NT2/D1 (cell line): ENCODE measurements at places on chromosomes 11 and 22.

GRCh38 chr11:4704054-4704789 lies at the start of gene MMP26:
Gene MMP26 (plus strand): TSS chr11:4704784.
- no peak for DNase-seq

- no peak for DNase-seq
Observed at GRCh38 chr22:31612891-31613285, 49.1 kb downstream of the PISD start.

DNA sequence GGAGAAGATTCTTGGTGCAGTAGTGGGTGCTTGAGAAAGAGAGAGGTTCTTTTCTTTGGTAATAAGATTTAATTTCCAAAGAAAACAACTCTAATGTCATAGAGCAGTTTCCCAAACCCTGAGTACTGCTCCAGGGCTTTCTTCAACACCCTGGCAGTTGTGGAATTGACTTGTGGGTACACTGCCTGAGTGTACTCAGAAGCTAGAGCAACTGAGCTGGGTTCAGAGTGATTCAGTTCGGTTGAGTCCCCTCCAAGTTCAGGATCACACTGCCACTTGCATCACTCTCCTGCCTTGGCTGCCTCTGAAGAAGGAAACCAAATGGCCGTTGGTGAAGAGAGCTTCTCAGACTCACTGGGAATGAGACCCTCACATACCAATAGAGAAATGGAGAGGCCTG lies 5.3 kb downstream of the DMC1 start:
- no peak for DNase-seq

DNA sequence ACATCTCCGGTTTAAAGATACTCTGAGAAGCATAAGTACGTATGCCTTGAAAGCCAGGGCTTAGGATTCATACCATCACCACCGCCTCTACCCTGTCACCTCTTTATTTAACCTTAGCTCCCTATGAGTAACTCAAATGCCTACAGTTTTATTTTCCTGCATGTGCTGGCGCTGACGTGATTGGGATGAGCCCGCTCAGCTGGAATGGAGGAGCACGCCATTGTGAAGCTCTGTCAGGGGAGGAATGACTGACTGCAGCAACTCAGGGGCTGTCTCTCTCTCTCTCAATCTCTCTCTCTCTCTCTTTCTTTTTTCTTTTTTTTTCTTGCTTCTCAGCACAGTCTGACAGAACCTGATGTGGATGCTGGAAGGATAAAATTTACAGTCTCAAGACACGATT lies 12.4 kb downstream of the CAVIN3 start:
- DNase-seq, result no peak

DNA sequence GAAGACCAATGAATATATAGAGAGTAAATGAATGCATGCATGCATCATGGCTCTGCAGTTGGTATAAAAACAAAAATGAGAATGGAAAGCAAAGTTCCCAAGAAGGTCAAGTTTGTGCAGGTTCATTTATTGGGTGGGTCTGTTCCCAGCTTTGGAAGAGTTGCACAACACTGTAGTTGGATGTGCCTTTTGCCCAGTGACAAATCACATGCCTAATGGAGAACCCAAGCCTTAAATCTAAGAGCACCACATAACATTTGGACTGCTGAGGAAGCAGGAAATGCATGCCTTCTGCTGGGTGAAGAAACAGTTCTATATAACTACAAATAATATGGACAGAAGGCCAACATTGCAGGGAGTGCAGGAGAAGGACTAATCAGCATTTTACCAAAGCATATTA lies 30.6 kb downstream of the PRCP start:
- no peak for DNase-seq

GRCh38 chr11:48162885-48163268 lies 53.7 kb upstream of the OR4B1 start:
- DNase-seq, result no peak

DNA sequence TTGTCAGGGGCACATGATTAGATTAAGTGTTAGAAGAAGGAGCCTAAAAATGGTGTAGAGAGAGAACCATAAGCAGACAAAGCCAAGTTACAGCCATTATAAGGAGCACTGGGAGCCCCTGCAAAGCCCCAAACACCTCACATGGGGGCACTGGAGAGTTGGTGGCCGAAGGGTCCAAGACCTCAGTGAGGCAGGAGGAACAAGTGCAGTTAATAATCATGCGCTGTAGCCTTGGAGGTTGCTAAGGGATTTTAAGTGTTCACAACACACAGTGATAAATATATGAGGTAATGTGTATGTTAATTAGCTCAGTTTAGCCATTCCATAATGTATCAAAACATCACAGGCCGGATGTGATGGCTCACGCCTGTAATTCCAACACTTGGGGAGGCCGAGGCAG lies 54.4 kb upstream of the JAM3 start:
- DNase-seq, result no peak

DNA sequence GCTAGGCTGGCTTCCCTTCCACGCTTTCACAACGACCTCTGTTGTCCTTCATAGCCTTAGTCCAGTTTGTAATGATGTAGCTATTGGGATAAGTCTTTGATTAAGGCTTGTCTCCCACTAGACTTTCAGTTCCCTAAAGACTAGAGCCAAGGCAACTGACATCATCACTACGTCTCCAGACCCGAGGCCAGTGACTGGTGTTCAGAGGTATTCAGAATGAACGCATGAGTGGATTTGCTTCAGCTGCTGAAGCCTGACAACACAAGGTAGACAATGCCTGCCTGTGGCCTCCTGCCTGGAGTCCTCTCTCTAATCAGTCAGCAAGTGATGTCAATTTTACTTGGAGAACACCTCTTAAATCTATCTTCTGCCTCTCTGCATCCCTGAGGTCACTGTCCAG lies 13.6 kb downstream of the EFCAB6 start:
- no peak for DNase-seq

DNA sequence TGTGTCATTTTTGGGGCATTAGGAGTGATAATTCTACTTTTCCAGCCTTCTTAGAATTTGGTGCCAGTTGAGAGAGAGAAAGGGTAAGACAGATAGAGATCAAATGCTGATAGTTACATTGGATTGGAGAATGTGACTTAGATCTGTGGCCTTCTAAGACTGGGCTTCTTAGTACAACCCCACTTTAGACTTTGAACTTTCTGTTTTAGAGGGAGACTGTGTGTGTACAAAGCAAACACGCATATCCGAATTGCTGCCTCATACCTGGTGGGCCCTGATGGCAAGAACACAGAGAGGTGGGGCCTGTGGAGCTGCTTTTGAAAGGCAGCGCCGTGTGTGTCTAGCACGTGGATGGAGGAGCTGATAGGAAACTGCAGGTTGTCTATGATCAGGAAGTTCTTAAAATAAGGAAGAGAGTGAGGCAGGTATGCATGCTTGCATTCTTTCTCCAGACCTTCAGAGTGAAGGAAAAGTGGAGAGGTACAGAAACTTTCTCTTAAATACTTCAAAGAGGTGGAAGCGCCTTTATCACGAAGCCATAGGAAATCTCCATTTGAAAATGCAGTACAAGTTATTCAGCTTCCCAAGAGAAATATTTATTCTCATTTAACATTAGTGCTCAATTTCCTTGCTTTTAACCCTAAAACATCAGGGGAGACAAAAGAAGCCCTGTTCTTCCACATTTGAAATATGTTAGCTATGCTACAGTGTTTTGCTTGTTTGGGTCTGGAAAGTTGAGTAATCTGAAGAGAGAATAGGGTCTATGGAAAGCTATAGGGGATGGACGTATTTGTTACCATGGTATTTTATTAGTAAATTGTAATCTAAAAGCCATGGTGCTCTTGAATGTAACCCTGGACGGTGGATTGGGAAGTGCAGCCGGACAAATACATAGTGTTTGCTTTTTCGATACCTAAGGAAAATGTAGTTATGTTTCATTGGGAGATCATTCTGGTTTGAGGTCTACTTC lies 13.7 kb downstream of the PDHX start:
- DNase-seq, result no peak

GRCh38 chr11:66066751-66067150 lies 3.3 kb upstream of the PACS1 start:
- no peak for DNase-seq

GRCh38 chr22:37999640-38000272 lies 15.4 kb upstream of the SOX10 start:
- DNase-seq, result no peak

GRCh38 chr11:78313181-78313795 lies 104.3 kb downstream of the GAB2 start:
- DNase-seq, result no peak

DNA sequence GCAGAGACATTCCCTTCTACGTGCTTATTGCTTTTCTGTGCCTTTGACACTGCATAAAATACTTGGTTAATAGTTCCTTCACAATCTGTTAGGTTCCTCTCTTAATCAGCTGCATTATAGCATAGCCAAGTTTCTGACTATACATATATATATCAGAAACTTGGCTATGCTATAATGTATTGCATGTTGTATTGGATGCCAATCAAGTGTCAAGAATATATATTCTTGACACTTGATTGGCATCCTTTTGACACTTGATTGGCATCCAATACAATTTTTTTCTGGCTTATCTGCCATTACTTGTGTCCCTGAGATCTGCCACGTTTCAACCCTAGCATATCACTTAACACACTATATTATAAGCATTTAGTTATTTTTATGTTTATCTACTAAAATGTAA lies 949.7 kb upstream of the TENM4 start:
- DNase-seq, result no peak

- no peak for DNase-seq
Observed at GRCh38 chr22:28449041-28449440, 230.6 kb downstream of the TTC28 start.

GRCh38 chr22:32686354-32686753 lies 115.2 kb upstream of the TIMP3 start:
- DNase-seq, result no peak

DNA sequence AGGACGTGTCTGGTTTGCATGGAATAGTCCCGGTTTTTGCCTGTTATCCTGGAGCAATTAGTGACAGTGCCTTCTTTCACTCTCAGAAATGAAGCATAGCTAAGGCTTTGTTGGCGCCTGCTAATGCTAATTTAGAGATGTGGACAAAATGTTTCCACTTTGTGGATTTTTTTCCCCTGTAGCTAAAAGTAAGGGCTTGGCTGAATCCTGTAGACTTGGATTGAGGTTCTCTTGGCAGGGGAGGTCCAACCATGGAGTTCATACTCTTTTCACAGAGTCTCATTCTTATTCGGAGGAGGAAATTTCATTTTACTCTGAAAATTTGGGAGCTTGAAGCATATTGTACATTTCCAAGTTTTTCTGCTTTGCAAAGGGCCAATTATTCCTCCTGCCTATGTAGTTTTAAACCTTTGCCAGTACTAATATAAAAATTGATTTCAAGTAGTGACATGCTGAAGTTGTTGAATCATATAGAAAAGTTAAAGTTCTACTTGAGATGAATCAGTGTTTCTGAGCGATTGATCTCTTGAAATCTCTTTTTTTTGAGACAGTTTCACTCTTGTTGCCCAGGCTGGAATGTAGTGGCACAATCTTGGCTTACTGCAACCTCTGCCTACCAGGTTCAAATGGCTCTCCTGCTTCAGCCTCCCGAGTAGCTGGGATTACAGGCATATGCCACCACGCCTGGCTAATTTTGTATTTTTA lies 20.0 kb downstream of the PPFIA1 start:
- no peak for DNase-seq

GRCh38 chr11:133966921-133967598 lies 10.3 kb upstream of the IGSF9B start:
- no peak for DNase-seq

DNA sequence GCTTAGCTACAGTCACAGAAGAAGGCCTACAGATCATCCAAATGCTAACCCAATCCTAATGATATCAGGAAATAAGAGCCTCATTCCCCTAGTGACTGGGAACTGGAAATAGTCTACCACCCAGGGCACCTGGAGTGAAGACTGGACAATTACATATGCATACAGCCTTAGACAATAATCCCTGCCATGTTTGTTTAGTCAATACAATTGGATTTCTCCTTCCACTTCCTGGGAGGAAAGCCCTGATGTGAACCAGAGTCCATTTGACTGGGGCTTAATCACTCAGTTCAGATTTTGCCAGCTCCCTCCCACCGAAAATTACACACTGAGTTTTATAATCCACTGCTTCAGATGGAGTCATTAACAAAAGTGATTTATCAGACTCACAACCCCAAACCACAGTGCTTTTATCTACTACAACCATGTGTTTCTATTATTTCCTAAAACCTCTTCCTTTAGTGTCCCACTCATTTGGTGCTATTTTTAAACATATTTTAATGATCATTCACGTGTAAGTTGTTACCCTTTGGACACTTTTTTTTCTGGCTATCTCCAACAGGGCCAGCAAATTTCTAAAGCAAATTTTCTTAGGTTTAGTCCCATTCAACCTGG lies 29.9 kb downstream of the CWF19L2 start:
- DNase-seq, result no peak

- DNase-seq, result no peak
Observed at GRCh38 chr22:46934746-46935491, 172.5 kb downstream of the TBC1D22A start.

- DNase-seq, result no peak
Observed at GRCh38 chr11:80636999-80637398, 1196.2 kb upstream of the TENM4 start.

GRCh38 chr11:19079643-19080440 lies 19.3 kb upstream of the MRGPRX2 start:
- no peak for DNase-seq

DNA sequence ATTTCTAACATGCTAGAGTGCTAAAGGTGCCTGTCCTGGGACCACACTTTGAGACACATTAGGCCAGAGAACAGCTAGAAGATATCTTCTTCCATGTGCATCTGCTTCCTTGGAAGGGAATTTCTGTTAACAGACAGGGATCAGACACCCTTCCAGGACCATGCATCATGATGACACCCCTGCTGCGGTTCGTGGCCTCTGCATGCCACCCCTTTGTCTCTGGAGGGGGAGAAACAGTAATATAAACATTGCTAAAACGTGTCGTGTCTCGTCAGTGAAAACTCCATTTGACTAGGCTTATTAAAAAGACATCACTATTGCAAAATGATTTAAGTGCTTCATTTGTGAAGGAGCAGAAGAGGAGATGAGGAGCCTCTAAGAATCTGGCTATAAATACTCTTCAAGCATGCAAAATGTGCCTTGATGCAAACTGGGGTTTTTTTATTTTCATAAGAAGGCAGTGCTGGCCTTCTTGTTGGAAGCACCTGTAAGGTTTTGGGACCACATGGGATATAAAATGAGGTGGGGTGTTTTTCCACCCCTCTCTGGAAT lies 141.6 kb downstream of the MYO18B start:
- no peak for DNase-seq

DNA sequence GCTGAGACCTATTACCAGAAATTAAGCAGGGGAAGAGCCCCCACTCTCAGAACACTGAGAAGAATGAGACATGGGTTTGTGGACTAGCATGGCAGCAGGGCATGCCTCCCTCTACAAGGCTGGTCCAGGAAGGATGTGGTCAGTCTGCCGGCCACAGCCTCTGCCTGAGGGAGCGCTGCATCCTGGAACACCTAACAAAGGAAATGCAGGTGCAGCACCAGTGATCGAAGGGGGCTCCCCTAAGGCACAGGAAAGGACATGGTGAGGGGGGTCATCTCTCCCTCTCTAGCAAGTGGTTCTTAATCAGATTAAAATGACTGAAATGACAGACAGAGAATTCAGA lies 40.6 kb upstream of the ARL14EP start:
- DNase-seq, result no peak

- DNase-seq, result no peak
Observed at GRCh38 chr11:128503245-128503991, 83.9 kb downstream of the ETS1 start.
